Esophagus squamous epithelium (tissue), 5 donors: ENCODE measurements at places on chromosomes 1 and 21.

- DNase-seq, result no peak
These were observed 56.0 kb downstream of the PTPRU start for GRCh38 chr1:29292344-29292743.

- DNase-seq, result no peak
These were observed 4.2 kb downstream of the AURKAIP1 start for GRCh38 chr1:1370771-1371300.

DNA sequence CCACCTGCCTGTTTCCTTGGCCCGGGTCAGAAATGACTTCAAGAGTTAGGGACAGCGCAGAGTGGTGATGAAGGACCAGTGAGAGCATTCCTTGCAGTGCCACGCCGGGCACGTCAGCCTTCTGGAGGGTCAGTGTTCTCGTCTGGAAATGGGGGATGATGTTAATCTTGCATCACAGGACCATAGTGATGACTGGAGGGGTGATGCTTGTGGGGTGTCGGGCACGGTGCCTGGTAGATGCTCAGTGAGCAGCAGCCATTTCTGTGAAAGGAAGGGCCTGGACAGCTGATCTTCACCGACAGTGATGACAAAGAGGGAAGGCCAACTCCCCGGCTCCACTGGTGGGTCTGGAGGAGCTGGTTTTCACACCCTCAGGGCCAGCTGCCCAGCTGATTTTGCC is 56.2 kb downstream of the DDX20 start:
- no peak for DNase-seq

DNA sequence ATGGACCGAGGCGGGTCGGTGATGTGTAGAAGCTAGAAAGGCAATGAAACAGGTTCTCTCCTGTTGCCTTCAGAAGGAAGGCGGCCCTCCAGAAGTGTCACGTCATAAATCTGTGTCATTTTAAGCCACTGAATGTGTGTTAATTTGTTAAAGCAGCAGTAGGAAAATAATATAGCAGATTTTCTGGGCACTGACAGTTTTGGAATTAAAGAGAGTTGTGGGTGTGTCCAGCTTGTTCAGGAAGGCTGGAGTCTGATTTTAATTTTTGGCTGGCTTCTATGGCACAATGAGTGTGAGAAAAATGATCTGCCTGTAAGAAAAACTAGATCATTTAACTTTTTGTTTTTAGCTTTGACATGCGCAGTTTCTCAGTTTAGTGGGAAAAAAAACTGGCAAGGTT is 177.3 kb downstream of the EDEM3 start:
- no peak for DNase-seq

DNA sequence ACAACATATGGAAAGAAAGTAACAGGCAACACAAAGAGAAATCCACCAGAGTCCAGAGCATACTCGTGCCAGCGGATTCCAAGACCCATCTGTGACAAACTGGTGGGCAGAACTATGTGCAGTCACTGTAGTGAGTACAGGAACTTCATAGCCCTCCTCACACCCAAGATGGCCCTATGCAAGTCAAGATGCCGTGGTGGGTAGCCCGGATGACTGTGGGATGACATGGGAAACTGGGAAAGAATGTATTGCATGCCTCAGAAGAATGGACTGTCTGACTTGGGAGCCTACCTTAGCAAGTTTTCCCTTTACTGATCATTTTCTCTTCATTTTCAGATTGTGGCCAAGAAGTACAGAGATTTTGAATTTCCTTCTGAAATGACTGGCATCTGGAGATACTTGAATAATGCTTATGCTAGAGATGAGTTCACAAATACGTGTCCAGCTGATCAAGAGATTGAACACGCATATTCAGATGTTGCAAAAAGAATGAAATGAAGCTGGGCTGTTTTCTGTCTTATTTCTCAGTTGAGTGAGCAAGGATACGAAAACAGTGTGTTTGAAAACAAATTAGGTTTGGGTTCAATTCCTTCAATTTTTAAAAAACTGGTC is 47.3 kb downstream of the CLIC6 start:
- DNase-seq, result no peak

- no peak for DNase-seq
These were observed 155.2 kb downstream of the DMRTA2 start for GRCh38 chr1:50268049-50268448.

- DNase-seq, result no peak
These were observed 40.6 kb upstream of the MARK1 start for GRCh38 chr1:220487297-220487820.

DNA sequence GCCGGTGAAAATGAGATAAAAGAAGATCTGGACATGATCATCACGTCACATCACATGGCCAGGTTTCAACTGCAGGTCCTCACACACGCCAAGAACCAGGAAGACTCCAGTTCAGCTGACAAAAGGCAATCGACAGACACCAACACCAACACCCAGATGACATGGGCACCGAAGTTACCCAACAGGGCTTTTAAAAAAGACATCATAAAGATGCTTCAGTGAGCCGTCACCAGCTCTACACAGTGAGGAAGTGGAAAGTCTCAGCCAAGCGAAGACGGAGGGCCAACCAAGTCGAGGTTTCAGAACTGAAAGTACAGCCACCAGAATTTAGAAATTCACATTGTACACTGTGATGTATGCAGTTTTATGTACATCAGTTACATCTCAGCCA is 154.3 kb upstream of the COL6A1 start:
- no peak for DNase-seq
